GM23248 (cell line): ENCODE measurements at places on chromosomes 2 and 18.

- DNase-seq = no peak
Observed at GRCh38 chr2:42464631-42465030, 29.2 kb downstream of the KCNG3 start.

- no peak for DNase-seq
Observed at GRCh38 chr2:65636024-65636423, 203.6 kb upstream of the SPRED2 start.

GRCh38 chr2:195214072-195214471 lies 443.0 kb upstream of the SLC39A10 start:
- no peak for DNase-seq

DNA sequence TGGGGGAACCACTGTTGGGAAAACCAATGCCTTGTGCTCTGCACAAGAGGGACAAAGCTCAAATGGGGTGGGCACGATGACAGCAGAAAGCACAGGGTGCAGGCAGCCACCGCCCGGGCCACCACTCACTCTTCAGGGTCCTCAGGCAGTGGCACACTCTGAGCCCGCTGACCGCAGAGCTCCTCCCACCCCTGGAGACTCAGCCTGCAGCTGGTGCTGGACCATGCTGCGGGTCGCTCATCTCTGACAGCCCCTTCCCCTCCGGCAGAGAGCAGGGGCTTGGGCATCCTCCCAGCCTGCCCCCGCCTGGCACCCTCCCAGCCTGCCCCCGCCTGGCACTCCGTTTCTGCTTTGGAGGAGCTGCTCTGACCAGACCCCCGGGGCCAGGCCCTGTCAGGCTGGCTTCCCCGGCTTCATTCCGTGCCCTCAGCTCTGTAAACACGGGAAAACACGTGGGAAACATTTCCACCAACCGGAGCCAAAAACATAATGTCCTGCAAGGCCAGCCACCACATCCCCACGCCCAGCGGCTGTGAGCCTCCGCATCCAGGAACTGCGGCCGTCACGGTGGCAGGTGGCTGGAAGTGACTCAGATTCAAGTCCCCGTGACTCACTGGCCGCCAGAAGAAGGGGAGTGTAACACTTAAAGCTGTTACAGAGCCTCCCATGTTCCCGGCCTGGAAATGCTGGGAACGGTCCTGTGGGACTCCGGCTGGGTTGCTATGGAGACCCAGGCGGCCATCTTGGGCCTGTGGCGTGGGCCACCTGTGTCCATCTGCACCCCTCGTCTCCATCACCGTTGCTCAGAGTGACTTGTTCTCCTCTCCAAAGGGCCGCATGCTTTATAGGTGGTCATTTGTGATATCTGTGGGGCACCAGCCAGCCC lies 6.8 kb upstream of the SNED1 start:
- DNase-seq = peak; percentile 98

GRCh38 chr2:215664847-215665525 lies 229.1 kb upstream of the FN1 start:
- DNase-seq = peak; percentile 96

GRCh38 chr2:42757981-42758740 lies 5.8 kb downstream of the OXER1 start:
- DNase-seq = no peak

GRCh38 chr2:46644690-46645385 lies 165.5 kb downstream of the TMEM247 start:
- DNase-seq = no peak

- no peak for DNase-seq
Observed at GRCh38 chr2:424306-425171, 136.6 kb upstream of the ALKAL2 start.

- DNase-seq = peak; percentile 48
Observed at GRCh38 chr2:106638043-106638442, 150.9 kb downstream of the CD8B2 start.

GRCh38 chr2:177195194-177195593 lies 17.4 kb upstream of the HNRNPA3 start:
- DNase-seq = no peak

DNA sequence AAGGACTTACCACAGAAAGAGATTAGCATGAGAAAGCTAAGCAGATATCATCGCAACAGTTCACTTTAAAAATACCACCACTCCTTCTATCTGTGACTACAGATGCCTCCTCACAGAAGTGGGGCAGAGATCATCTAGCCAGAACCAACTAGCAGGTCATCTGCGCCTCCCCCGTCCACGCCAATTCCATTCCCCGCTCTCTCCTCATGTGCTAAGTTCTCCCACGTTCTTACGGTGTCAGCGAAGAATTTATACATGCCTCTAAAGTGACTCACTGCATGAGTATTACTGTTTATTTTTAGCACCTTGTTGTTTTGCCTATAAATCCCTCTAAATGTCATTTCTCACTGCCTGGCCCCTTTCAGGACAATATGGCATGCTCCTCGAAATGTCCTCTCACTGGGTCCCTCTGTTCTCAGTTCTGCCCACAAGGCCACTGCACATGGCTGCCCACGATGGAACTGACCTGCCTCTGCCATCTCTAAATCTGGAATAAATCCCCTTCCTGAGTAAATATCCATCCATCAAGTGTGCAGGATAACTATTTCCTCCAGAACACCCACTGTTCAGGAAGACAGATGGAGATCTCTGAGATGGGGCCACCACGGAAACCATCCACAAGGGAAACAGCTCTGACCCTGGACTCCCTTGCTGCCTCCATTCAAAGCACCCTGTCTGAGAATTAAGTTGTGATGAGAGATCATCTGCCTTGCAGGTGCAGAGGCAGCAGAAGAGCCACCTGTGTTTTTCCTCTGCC lies 137.7 kb downstream of the IRS1 start:
- peak; percentile 94 for DNase-seq

DNA sequence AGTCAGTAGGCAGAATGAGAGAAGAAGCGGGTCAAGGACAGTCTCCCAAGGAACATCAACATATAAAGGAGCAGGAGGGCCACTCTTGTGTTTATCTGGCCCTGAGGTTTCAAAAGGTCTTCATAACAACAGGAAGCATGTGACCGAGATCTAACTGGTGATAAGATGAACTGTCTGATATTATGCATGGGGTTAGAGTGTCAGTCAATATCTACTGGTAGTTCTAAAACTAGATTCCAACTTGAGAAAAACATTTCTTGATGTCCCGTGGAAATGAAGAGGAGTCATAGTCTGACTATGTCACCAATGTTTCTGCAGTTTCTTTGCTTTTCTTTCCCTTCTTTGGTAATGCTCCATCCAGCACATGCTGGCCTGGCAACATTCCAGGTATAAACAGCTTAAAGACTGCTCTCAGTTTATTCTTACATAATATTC lies 77.5 kb upstream of the ITPRID2 start:
- peak; percentile 45 for DNase-seq

GRCh38 chr2:69556008-69556407 lies 87.5 kb downstream of the AAK1 start:
- no peak for DNase-seq

- peak; percentile 5 for DNase-seq
Observed at GRCh38 chr2:117786520-117786919, 28.0 kb upstream of the DDX18 start.

- DNase-seq = no peak
Observed at GRCh38 chr2:164811819-164812218, 29.8 kb downstream of the COBLL1 start.

DNA sequence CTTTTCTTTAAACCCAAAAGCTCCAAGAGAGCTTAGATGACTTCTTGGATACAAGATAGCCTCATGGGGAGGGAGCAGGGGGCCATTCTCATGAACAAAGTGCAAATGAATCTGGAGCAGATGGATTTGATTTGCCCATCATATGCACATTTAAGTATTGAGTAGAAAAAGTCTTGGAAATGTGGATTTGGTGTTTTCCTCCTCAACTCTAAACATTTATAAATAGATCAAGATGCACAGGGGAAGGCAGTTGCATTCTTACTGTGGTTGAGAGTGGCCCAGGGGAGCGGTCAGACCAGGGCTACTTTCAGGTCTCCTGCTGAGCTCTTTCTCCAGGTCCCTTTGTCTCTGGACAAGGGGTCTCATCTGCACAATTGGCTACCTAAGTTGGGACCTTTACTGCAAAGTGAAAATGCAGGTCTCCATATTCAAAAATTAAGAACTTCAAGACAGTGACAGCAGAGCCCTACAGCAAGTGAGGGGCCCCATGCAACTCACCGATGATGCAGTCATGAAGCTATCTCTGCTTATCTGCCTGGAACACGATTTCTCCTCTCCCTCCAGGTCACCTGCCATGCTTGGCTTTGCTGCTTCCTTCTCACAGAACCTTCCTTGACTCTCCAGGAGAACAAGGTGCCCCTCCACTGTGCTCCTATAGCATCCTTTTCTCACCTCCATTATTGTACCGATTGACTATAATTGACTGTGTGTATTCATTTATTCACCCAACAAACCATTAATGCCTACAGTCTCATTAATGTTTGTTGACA lies 145.4 kb downstream of the LPIN1 start:
- DNase-seq = no peak

DNA sequence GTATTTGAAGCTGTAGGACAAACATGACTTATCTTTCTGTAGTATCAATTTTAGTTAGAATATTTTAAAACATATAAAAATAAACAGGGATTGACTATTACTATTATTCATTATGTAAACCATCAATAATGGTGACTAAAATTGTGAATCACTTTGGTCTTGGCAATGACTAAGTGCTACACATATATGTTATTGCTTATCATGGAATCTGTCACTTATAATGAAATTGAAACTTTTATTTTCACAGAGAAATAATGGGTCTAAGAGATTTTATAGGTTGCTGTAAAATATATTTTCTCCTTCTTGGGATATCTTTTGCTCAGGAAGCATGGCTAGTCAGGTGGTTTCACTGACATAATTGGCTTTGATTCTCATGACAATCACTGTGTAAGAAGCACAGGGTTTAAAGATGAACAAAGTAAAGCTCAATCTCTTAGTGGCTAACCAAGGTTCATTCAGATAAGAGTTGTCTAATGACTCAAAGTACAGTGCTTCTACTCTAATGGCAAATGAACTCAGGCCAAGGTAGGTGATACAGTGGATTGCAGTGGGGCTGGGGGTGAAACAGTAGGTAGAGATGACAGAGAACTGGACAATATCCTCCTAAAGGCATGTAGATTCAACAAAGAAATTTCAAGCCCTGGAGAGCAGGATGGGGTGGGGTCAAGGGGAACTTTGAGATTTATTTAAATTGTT lies 98.6 kb upstream of the FANCL start:
- no peak for DNase-seq

DNA sequence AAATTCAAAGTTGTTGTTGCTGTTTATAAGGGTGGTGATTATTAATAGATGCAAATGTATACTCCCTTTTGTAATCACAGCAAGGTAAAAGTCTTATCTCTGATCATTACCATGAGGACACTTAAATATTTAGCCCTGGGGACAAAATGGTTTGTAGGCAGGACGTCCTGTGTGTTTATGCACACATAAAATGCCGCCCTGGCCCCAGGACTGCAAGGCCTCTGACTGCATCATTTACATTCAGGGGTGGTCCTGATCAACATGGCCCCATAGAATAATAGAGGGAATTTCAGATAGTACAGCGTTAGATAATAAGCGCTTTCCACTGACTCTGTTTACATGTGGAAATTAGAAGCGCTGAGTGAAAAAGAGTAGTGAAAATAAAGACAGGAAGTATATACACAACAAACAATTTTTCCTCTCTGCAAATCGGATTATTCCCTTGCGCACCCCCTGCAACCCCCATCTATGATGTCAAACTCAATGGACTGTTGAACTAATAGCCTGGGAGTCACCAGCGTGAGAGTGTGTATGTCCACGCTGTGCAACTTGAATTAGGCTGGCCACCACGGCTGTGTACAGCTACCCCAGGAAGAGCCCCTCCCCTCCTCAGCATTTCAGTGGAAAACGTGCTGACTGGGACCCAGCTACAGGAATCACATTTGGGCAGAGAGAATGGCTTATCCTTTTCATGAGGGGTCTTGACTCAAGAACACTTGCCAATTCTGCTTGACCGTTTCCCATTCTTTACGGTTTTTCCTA lies 291.5 kb downstream of the SOX11 start:
- DNase-seq = no peak

GRCh38 chr18:24875777-24876176 lies 415.3 kb downstream of the HRH4 start:
- peak; percentile 27 for DNase-seq

DNA sequence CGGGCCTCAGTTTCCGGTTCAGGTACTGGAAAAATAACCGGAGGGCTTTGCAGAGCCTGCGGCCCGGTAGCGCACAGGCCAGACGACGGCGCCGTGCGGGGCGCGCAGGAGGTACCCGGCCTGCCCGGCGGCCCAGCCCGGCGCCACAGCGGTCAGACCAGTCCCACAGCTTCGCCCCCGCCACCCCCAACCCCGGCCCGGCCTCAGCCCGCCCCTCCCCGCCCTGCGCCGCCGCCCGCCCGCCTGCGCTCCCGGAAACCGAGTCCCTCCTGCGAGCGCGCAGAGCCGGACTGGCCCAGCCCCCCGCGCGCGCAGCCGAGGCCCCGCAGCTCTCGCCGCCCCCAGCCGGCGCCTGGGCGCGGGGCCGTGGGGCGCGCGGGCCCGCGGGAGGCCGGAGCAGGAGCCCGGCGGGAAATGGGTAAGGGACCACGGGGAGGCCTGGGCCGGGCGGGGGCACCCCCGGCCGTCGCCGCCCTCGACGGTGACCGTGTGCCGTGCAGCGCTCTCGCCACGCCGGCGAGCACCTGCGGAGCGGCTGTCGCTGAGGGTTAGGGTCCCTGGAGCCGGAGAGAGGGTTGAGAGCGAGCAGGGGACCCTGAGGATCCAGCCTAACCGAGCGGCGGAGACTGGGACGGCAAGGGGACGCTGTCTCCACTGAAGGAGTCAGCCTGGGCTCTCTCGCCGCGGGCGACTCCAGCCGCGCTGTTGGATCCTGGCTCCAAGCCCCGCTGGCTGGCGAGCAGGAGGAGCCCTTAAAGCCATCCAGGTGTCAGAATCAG lies 16.5 kb upstream of the PSD4 start:
- DNase-seq = peak; percentile 58

GRCh38 chr18:70781860-70782453 lies 493.1 kb downstream of the SOCS6 start:
- peak; percentile 57 for DNase-seq

- DNase-seq = no peak
Observed at GRCh38 chr2:43109261-43109743, 117.1 kb downstream of the ZFP36L2 start.

DNA sequence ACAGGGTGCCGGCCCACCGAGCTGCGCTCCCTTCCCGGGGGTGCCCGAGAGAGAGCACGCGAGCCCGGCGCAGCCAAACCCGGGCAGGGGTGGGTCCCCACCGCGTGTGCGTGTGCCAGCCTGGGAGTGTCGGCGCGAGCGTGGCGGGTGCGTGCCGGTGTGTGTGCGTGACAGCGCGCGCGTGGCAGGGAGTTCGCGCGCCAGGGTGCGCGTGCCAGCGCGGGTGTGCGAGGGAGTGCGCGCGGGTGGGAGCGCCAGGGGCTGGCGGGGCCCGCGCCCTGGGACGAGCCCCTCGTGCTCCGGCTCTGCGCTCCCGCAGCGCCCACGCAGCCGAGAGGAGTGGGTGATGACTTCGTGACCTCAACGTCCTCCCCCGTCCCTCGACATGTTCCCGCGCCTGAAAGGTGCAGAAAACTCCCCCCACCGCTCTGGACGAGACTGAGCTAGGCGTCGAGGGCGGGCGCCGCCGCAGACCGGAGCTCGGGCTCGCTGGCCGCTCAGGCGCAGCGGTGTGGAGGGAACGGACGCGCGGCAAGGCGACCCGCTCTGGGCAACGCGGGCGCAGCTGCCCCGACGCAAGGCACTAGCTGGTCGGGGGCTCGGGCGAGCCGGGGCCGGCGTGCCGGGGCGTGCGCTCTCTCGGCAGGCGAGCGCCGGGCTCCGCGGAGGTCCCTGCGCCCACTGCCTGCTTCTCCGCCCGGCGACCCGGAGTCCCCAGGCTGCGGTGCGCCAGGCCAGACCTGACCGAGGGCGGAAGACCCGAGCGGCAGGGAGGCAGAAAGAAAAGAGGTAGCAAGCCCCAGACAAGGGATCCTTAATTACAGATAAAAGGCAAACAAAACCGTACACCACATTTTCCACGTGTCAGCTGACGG lies 582.8 kb downstream of the ZEB2 start:
- peak; percentile 70 for DNase-seq

- DNase-seq = peak; percentile 74
Observed at GRCh38 chr2:105545730-105546627, 147.1 kb upstream of the FHL2 start.
